ENCODE measurements at places on chromosomes 12 and 14.

DNA sequence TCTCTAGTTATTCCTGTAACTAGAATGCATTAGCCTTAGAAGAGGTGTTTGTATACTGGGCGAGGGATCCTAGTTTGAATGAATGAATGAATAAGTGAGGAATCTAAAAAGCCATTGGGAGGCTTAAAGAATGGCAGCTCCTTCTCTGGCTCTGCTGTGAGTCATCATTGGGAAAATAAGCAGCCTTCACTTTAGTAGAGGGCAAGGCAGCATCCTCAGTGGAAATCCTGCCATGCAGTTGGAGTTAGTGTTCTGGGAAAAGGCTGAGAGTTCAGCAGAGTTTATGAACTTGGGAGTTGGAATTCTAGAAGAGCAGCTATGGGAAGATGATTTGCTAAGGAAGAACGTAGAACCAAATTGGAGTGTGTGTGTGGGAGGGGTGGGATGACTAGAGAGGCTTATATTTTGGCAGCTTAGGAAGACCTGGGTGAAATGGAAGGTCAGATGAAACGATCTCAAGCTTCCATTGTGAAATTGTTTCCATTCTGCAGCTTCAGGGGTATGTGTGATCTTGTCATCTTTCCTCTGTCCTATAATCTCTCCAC lies 120.8 kb downstream of the PTCSC3 start:
- DNase-seq: no peak

GRCh38 chr12:116551952-116552772 lies 7.0 kb upstream of the MAP1LC3B2 start:
- no peak for DNase-seq

DNA sequence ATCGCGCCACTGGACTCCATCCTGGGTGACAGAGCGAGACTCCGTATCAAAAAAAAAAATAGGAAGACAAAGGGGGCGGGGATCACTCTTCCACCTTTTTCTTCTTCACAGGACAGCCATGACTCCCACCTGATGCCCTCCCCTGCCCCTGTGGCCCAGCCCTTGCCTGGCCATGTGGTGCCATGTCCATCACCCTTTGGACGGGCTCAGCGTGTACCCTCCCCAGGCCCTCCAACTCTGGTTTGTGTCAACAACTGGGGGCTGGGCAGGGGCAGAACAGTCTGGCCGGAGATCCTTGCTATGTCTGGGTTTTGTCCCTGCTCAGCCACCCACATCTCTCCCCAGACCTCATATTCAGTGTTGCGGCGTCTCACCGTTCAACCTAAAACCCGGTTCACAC lies 5.8 kb downstream of the TROAP start:
- no peak for DNase-seq

- no peak for DNase-seq
Observed at GRCh38 chr12:632102-632696, 31.0 kb downstream of the NINJ2 start.

GRCh38 chr14:62428429-62429203 lies 616.6 kb downstream of the KCNH5 start:
- no peak for DNase-seq

DNA sequence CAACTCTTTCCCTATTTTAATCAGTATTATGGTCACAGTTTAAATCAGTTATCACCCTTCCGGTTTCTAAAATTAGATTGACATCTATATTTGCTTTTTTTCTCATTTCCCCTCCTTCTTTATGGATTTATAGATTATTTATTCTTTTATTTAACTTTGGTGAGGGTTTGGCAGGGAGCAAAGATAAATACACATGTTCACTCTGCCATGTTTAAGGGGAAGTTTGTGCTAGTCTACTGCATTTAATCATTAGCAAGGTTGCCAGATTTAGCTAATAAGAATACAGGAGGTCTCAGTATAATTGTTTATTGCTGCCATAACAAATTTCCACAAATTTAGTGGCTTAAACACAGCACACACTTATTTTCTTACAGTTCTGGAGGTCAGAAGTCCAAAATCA lies 204.0 kb upstream of the BTG1 start:
- no peak for DNase-seq

GRCh38 chr14:77864580-77864979 lies 64.7 kb downstream of the ADCK1 start:
- no peak for DNase-seq

DNA sequence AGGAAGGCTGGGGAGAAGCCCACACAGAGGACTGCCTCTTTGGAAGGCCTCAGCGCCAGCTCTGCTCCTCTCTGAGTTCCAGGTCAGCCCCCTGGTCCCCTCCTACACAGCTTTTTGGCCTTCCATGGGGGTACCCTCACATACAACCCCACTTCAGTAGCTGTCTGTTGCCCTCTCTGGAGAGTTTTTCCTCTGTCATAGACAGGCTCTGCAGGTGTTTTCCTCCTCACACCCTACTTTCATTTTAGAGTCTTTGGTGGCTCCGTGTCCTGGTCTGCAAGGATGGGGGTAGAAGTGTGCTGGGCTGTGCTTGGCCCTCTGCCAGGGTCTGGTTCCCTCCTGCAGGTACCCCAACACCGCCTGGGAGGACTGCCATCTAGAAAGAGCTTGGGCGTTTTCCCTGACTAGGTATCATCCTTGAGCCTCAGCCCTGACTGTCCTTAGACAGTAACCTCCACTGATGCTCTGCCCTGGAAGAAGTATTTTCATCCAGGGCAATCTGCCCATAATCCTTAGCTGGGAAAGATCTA lies 15.1 kb downstream of the ZDHHC22 start:
- DNase-seq: no peak

GRCh38 chr14:50831726-50832168 lies 785 bp upstream of the NIN start:
- no peak for DNase-seq

GRCh38 chr14:104437703-104438102 lies 141.9 kb upstream of the C14orf180 start:
- DNase-seq: no peak

DNA sequence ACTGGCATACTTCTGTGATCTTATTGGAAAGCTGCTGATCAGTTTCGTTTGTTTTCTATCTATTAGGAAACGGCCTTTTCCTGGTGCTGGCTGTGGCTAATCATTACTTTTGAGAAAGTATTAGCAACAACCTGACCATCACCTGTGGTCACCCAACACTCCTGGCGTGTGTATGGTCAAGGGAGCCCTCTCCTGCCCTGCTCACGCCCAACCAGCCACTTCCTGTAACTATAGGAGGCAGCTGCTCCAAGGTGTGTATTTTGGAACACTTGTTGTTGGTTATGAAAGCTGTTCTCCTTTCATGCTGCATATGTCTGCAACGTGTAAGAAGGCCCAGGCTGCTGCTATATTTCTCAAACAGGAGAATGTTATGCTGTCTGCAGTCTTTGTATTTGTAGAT lies 1582.8 kb downstream of the AACS start:
- DNase-seq: no peak

- DNase-seq: no peak
Observed at GRCh38 chr12:106576848-106577247, 6.0 kb upstream of the RFX4 start.

DNA sequence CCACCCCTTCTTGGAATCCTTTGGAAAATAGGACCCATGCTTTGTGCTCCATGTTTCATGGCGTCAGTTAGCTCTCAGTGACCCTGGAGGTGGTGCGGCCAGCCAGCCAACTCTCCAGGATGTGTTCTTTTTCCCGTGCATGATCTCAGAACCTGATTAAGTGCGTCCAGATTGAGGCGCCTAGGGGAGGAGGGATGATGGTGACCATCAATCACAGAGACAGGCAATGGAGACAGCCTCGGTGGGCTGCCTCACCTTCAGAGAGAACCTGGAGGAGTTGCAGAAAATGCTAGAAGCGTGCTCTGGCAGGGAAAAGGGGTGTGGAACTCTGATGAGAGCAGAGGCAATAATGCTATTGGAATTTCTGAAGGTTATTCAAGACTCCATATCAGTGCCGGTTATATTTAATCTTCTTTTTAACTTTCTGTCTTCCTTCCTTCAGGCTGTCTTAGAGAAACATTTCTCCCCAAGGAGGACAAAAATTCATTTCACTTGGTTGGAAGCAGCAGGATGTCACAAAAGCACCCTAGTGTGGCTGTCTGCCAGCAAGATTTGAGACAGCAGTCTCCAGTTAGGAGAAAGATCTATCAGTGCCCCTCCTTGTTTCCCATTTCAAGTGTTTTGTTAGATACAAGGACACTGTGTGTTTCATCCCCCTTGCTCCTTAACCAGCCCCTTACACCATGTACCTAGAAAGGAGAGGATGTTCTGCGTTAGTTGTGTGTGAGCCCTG lies 53.3 kb upstream of the IGF1 start:
- DNase-seq: no peak

DNA sequence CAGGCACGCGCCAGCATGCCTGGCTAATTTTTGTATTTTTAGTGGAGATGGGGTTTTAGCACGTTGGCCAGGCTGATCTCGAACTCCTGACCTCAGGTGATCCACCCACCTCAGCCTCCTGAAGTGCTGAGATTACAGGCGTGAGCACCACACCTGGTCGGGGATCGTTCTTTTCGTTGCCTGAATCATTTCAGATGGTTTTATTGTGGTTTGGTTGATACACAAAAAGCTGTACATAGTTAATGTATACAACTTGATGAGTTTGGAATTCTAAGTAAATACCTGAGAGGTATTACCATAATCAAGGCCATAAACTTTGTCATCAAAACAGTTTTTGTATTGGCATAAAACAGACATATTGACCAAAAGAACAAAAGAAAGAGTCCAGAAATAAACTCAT lies 63.3 kb downstream of the RIC8B start:
- no peak for DNase-seq

GRCh38 chr12:130775953-130776856 lies 60.1 kb upstream of the RIMBP2 start:
- peak; percentile 50 for DNase-seq

DNA sequence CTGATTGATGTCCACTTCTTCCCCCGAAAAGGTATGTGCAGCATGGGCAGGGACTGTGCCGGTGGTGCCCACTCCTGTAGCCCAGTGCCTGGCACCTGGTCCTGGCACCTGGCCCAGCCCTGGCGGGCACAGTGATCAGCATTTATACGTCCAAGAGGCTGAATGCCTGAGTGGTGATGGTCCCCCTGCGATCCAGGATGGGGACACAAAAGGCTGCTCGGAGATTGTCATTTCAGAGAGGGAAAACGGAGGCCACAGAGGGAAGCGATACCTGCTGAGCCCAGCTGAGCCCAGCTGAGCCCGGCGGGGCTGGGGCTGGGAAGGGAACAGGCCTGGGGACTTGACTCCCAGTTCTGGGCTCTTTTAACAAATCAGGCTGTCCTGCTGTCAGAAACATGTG lies 55.8 kb downstream of the PRIMA1 start:
- DNase-seq: no peak

Data from activated T-helper 9 cell treated with anti-CD3 and anti-CD28 coated beads, Interleukin-2, amount 50 U/mL, for 16 hours (primary cell).